ENCODE measurements at places on chromosomes 16 and 17.

DNA sequence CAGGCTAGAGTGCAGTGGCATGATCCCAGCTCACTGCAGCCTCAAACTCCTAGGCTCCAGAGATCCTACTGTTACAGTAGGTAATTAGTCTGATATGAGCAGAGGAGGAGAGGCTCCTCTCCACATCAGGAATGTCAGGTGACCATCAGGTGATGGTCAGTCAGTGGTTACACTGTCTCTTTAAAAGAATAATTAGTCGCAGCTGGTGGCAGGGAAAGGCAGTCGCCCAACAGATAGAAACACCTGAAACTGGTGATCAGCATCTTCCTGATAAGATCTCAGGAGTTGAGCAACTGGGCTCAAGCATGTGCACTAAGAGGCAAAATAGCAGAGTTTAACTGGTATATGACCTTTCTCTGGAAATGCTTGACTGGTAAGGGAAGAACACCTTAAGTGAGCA, 21.5 kb upstream of the ABCA5 start:
- DNase-seq: no peak

- DNase-seq: no peak
Observed at GRCh38 chr16:86108062-86108461, 209.1 kb downstream of the IRF8 start.

- DNase-seq: no peak
Observed at GRCh38 chr16:11682655-11683096, 14.4 kb downstream of the SNN start.

- DNase-seq: no peak
Observed at GRCh38 chr17:73098919-73099318, 6.4 kb upstream of the SLC39A11 start.

- no peak for DNase-seq
Observed at GRCh38 chr16:30115238-30115637, 1.9 kb upstream of the GDPD3 start.

DNA sequence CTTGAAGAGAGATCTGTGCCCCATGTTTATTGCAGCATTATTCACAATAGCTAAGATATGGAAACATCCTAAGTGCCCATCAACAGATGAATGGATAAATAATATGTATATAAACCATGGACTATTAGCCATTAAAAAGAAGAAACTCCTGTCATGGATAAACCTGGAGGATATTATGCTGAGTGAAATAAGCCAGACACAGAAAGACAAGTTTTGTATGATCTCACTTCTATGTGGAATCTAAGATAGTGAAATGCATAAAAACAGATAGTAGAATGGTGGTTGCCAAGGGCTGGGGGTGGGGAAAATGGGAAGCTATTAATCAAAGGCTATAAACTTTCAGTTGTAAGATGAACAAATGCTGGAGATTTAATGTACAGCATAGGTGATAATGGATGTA, 19.9 kb upstream of the HEATR6 start:
- DNase-seq: no peak

DNA sequence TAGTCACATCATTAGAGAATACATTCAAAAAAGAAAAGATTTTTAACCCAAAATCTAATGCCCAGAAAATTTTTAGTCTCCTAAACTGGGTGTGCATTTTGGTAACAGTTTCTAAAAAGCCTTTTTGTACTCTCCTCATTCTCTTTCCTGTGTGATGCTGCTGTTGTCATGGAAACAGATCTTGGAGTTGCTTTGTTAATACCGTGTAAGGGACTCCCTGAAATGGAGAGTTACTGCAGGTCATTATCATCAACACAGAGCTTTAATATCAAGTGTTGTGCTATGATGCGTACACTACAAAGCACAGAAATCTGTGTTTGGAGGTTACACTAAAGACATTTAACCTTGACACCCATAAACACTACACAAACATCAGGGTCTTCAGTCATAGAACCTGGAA, 216.3 kb downstream of the PRKCA start:
- no peak for DNase-seq

DNA sequence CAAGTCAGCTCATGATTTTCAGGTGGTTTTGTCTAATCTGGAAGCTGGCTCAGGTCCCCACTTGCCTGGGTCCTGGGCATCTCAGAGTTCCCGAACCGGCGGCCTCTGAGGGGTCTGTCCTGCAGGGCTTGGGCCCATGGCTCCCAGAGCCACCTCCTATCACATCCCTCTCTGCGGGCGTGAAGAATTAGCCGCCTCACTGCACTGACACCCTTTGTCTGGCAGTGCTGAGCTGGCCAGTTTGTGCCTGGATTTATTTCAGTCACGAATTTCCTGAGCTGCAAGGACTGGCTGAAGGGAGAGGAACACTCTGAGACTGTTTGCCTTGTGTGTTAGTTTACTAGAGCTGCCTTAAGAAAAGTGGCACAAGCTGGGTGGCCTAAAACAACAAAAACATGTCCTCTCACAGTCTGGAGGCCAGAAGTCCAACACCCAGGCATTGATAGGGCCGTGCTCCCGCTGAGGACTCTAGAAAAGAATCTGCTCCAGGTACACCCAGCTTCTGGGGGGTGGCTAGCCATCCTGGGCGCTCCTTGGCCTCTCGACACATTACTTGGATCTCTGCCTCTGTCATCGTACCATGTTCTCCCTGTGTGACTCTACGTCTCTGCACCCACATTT, 217.5 kb upstream of the DYNLRB2 start:
- DNase-seq: no peak

- DNase-seq: no peak
Observed at GRCh38 chr16:14015948-14016347, 55.2 kb upstream of the MRTFB start.
